Left renal cortex interstitium (tissue), 4 donors: ENCODE measurements at places on chromosomes 16 and 17. TPM values are rescaled to one million over a fixed set of nuclear protein-coding genes. Genes with fewer than 3 reads are reported as not detected.

GRCh38 chr17:43740541-43740940 lies 18.1 kb downstream of the SOST start:
- DNase-seq = no peak

DNA sequence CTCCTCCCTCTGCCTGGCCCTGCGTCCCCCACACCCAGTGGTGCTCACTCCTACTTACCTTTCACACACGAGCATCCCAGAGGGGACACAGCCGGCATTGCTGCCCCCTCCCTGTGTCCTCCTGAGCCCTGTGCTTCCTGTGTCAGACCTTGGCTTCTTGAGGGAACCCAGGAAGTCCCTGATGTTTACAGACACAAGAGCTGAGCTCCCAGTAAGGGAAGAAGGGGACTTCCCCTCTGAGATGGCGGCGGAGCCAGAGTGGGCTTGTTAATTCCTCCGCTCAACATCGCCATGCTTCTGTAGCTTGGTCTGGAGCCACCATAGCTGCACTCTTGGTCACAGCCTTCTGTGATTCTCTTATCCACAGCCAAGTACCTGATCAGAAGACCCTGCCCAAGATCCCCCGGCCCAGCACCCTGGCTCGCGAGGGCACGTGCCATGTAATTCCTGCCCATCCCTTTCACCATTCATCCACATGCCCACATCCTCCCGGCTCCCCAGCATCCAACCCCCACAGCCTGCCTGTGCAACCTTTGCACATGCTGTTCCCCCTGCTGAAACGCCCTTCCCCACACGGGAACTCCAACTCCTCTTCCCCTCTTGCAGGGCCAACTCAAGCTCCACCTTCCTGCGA lies 127.4 kb upstream of the FOXF1 start:
- no peak for DNase-seq

- DNase-seq = no peak
Measured at GRCh38 chr16:86702824-86703588, 124.7 kb downstream of the FOXL1 start.

DNA sequence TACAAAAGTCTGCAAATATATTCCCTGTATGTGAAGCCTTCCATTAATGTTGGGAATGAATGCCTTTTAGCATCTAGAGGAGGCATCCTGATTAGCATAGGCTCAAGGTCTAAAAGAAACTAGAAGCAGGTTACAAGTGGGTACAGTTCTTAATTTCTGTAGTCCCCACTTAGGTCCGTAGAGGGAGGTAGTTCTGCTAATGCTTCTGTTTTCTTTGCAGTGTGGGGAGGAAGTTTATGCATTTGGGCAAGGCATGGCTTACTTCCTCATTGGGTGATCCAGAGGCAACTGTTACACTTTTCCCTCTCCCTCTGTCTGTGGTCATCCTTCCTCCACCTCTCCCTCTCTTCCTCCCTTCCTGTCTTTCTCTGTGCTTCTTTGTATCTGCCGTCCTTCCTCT lies 108.4 kb upstream of the ZKSCAN2 start:
- DNase-seq = no peak

DNA sequence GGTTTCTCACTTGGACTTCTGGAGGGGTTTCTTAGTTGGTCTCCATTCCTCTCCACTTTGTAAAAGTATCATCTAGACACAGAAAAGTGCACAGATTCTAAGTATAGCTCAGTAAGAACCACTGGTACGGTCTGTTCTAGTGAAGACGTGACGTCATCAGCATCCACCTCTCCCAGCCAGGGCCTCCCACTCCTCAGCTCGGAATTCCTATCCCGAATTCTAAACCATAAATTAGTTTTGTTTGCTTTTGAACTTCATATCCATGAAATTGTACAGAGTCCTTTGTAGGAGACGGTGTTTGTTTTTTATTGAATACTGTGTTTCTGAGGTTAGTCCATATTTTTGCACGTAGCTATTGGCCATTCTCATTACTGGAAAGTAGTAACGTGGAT lies 25.5 kb downstream of the FOXK2 start:
- no peak for DNase-seq

DNA sequence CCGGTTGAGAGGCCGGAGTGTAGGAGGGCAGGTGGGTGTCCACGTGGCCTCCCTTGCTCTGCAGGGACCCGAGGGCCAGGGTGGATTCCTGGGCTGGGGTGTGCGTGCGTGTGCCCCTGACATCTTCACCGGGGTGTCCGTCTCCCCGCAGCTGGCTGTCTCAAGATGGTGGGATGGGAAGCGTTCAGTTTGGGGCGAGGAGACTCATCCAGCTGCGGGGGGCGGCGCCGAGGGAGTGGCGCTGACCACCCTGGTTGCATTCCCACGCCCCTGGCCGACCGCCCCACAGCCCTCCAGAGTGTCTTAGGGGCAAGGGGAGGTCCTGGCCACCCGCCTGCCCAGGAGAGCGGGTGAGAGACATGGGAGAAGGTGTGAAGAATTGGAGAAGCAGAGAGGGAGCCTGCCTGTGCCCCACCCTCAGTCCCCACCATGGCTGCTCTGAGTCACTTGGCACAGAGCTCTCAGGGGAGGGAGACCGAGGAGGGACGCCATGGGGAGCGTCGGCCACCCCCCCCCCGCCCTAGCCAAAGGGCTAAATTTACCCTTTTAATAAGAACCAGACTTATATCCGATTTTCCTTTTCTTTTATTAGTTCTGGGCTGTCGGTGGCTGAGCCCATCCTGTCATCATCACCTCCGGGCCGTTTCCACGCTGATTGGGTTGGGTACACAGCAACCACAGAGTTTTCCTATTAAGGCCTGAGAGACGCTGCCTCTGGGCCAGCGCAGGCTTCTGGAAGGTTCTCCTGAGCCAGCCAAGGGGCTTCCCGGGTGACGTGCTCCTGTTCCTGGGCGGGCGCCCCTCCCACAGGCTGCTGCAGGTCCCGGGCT lies 22.0 kb downstream of the BAHCC1 start:
- no peak for DNase-seq

GRCh38 chr17:76502341-76503211 lies 1.4 kb upstream of the RHBDF2 start:
- DNase-seq = no peak

GRCh38 chr16:81486540-81487061 lies 42.0 kb downstream of the CMIP start:
- no peak for DNase-seq

GRCh38 chr16:87782033-87782432 lies 16.2 kb upstream of the KLHDC4 start:
- DNase-seq = no peak

- no peak for DNase-seq
Measured at GRCh38 chr17:12348476-12348875, 317.2 kb upstream of the MYOCD start.

DNA sequence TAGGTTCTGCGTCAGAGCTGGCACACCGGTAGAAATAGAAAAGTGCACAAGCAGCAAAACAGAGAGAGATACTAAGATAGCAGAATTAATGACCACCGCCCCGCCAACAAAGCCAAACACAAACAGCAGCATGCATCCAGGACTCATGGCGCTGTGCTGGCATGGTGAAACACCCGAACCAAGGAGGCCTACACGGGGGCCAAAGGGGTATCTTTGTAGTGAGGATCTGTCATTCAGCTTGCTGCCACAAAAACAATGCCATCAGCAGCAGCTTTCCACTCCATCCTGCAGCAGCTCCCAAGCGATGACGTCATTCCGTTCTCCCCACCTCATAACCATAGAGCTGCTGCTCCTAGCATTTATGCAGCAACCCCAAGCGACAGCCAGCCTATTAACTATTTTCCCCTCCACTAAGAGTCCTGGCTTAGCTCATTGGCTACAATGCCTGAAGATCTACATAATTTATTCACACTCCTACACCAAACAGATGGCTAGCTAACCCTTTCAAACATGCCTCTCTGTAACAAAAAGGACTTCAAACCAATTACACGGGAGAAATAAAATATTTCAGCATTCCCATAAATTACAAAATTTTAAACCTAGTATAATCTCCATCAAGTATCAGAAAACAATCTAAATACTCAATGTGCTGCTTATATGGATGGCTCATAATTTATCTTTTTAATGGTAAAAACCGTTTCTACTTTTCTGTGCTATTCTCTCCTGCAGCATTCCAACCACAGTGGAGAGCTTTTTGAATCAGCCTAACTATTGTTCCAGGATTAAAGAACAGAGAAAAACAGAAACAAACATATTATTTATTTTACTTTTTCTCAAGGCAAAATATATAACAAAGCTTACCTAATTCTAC lies 73.9 kb downstream of the SPAG9 start:
- peak; percentile 95 for DNase-seq

DNA sequence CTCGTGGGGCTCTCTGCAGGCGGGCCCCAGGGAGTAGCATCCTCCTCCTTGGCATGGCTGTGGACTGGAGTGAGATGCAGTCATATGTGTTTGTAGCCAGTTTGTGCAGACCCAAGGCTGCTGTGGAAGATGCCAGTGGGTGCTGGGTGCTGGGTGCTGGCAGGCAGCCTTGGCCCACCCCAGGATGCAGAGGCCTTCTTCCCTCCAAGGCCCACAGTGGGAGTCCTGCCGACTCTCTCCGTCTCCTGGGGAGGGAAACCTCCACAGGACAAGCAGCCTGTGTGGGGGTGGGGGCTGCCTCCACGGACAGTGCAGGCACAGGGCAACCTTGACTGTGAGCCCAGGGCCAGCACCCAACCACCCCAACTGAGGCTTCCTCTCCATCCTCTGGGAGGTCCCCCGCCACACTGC lies 13.8 kb upstream of the TMEM92 start:
- DNase-seq = no peak

DNA sequence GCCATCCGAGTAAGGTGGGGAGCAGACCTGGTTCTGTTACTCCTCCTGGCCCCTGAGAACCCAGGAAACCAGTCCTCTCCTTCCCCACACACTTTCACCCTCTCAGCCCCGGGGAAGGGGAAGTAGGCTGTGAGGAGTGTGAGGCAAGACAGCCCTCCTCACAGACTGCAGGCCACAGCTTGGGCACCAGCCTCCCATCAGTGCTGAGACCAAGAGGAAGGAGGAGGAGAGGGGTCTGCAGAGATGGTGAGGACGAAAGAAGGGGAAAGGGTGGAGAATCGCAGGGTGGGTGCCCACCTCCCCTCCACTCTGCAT lies 7.0 kb downstream of the G6PC3 start:
- DNase-seq = no peak

DNA sequence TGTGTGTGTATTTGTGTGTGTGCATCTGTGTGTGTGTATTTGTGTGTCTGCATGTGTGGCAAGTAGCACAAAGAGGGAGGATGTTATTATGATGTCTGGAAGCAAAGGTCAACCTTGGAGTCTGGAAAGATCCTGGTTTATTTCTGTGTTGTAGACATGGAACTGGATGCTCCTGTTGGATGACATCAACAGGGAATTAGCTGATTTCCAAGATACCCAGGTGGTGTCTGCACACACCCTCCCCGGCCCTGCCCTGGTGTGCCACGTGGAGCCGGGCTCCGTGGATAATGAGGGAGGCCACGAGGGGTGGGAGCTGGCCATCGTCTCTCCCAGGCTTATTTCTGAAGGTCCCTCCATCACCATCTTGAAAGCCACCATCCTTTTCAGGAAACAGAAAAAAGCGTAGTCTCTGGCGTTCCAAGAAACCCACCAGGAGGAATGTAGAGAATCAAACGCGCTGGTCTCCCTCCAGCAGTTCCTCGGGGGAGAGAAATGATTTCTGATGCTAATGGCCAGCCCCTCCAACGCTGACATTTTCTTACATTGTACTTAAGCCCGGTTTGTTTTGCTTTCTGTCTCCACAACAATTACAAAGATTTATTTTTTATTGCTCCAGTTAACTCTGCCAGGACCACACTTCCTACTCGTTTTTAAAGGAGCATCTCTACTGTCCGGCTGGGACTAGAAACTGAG lies 93.3 kb downstream of the FOXL1 start:
- no peak for DNase-seq

- DNase-seq = no peak
Measured at GRCh38 chr16:17519101-17519955, 48.6 kb upstream of the XYLT1 start.

- no peak for DNase-seq
Measured at GRCh38 chr17:56830726-56831368, 2.9 kb downstream of the C17orf67 start.

DNA sequence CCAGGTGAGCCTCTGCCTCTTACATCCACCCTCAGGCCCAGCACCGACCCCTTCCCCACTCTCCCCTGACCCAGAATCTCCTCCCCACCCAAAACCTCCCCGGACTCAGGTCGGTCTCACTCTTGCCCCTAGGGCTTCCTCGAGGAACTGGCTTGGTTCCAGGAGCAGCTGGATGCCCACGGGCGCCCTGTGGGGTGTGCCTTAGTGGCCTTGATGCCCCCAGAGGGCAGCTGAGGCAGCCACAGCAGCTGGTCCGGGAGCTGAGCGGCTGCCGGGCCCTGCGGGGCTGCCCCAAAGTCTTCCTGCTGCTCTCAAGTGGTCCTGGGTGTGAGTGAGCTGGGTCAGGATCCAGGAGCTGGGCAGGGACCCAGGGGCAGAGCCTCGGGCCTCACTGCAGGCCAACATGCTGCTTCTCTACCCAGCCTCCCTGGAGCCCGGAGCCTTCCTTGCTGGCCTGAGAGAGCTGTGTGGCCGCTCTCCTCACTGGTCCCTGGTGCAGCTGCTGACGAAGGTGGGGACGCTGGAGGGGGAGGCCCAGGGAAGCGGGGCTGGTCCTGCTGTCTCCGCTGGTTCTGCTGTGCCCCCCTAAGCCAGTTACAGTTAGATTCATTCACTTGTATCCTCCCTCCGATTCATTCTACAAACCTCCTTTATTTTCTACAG lies 9.6 kb downstream of the ZNF213 start:
- no peak for DNase-seq

TBKBP1 gene
- polyA plus RNA-seq = 25.8 TPM

KCNG4 gene
- 0.10 TPM for polyA plus RNA-seq

CLEC10A gene
- polyA plus RNA-seq = 1.4 TPM

KLHL36 gene
- 30.7 TPM for polyA plus RNA-seq

GPR179 gene
- 0.13 TPM for polyA plus RNA-seq

KRTAP9-8 gene
- not detected for polyA plus RNA-seq

TACO1 gene
- polyA plus RNA-seq = 28.8 TPM

OTOP2 gene
- polyA plus RNA-seq = not detected
